ENCODE measurements at places on chromosomes 2 and 18.

GRCh38 chr2:186910996-186911395 is 62.0 kb upstream of the ZSWIM2 start:
- DNase-seq: no peak

GRCh38 chr18:22552899-22553460 is 135.3 kb upstream of the CTAGE1 start:
- no peak for DNase-seq

DNA sequence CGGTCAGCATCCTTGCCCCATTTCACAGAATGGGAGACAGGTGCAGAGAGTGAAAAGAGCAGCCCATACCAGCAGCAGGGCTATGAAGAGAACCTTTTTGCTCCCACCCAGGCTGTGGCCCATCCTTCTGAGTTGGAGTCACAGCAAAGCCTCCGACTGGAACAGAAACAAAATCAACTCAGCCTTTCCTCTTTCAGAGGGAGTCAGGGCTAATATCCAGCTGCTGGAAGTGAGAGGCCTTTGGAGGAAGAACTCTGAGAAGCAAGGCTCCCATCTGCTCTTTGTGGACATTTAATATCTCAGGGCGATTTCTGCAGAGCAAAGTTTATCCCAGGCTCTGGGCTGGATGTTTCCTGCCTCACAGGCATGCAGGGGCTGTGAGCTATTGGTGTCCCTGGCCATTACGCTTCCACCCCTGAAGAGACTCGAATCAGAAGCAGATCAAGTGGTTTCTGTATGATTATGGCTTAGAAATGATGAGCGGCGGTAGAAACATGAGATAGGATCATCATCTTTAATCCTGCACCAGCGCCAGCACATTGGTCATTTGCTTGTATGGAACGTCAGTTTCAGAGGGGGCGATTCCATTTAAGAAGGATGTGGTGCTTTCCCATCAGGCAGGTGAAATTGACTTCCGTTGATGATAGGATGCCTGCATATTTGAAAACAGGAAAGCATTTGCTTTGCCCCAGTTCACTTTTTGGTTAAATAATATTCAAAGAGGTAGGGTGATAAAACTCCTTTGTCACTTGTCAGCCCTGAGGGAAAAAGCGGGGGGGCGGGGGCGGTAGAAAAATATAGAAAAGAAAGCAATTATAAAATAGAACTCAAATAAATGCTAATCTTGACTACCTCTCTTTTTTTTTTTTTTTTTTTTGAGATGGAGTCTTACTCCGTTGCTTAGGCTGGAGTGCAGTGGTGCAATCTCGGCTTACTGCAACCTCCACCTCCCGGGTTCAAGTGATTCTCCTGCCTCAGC is 152.4 kb downstream of the LRRC30 start:
- DNase-seq: no peak

DNA sequence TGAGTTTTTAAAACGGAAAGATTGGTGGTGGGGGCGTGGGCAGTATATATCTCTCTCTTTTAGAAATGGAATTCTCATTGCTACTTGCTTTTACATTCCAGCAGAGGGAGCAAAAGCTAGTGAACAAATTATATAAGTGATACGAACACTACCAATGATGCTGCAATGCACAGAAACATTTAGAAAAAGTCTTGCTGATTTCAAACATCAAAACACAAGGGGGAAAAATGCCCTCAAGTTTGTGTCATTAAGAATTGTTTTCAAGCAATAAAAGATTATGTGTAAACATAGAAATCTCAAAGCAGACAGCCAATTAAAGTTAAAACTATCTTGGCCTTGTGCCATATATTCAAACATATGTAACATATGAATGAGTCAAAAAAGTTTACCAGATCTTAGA is 296.3 kb upstream of the KCNJ3 start:
- DNase-seq: no peak

DNA sequence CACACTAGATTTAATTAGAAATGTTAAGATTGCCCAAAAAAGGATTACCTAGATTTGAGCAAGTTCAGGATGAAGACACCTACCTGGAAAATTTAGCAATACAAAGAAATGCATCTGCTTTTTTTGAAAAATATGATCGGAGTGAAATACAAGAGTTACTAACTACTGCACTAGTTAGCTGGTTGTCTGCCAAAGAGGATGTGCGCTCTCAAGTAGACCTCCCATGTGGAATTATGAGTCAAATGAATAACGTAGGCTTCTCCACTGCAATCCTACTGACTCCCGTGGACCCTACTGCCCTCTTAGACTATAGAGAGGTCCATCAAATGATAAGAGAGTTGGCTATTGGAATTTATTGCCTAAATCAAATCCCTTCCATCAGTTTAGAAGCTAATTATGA is 2.0 kb downstream of the ANKAR start:
- DNase-seq: no peak
